ENCODE measurements at places on chromosomes 11 and 22.
A peak's percentile ranks its signal among the peaks of the same experiment; 100 is the strongest.

DNA sequence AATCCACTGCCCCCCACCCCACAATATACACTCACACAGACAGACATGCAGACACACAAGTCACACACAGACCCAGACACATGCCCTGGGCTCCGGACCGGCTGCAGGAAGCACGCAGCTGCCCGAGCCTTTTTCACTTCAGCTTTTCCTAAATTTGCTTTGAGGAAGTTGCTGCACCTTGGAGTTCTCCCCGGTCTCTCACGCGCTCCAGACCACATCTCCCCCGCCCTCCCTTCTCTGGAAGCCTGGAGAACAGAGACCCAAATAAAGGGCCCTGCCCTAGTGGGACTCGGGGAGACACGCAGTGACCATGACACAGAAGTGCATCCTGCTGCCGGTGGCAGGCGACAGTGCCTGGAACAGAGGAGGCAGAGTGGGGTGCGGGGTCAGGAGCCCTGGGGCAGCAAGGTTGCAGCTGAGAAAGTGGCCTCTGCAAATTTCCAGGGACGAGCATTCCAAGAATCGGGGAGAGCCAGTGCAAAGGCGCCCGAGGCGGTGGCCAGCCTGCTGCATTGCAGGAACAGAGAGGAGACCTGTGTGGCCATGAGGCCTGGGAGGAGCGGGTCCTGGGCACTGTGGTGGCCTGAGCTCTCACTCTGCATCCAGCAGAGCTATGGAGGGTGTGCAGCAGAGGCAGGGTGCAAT lies 19.1 kb downstream of the RPL3 start:
- DNase-seq: no peak

DNA sequence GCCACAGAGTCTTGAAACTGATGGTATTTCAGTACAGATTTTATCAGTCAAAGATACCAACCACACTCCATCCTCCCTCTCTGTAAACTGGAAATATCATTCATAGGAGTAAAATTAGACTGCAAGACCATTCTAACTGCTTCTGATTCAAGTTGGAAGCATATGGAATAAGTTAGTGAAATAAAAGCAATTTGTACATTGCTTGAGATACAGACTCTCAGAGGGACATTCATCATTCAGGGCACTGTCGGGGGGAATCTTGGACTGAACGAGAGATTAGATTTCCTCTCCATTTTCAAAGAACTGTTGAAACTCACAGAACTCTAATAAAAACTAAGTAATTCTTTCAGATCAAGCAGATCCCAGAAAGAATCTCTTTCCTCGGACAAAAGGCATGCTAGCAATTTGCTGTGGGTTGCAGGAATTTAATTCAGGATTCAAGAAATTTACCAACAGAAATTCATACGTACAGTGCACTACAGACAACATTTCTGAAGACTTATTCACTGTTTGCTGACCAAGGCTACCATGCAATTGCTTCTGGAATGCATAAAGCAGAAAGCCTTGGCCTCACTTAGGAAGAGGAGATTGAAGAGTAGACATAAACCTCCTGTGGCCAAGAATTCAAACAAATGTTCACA lies 34.1 kb downstream of the PAMR1 start:
- DNase-seq: no peak

- no peak for DNase-seq
Observed at GRCh38 chr11:10257478-10257877, 36.5 kb downstream of the SBF2 start.

- DNase-seq: peak; percentile 76
Observed at GRCh38 chr22:40491990-40492631, 121.7 kb downstream of the SGSM3 start.

- peak; percentile 46 for DNase-seq
Observed at GRCh38 chr22:28907311-28908008, 24.1 kb downstream of the ZNRF3 start.

GRCh38 chr11:9001736-9002135 lies 2.1 kb downstream of the NRIP3 start:
- no peak for DNase-seq

GRCh38 chr11:128463371-128463829 lies 124.0 kb downstream of the ETS1 start:
- no peak for DNase-seq

DNA sequence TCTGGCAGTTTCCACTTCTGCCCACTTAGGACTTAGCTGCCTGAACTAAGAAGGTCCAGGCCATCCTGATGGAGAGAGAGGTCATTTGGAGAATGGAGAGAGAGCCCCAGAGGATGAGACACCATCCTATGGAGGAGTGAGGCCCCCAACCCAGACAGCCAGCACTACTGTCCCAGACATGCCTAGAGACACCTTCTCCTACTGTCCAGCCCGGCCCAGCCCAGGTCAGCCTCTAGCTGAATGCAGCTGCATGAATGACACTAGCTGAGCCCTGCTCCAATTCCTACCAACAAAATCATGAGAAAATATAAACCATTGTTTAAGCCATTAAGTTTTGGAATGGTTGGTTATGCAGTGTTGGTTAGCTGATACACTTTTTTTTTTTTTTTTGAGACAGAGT lies 47.4 kb downstream of the APOL3 start:
- no peak for DNase-seq

DNA sequence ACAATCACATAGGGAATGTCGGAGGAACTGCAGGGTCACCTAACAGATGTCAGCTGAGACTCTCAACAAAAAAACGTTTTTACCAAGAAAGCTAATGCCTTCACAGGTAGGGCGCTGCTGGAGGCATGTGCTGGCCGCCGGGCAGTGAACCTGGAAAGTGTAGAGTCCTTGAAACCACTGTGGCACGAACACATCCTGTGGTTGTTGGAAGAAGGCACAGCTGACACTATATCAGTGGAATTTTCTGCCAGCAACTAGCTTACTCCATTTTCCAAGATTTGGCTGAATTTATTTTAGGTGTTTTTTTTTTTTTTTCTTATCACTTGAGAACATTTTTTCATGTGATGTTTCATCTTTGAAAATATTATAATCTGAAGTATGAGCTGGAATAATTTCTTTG lies 14.2 kb downstream of the TRMU start:
- no peak for DNase-seq

DNA sequence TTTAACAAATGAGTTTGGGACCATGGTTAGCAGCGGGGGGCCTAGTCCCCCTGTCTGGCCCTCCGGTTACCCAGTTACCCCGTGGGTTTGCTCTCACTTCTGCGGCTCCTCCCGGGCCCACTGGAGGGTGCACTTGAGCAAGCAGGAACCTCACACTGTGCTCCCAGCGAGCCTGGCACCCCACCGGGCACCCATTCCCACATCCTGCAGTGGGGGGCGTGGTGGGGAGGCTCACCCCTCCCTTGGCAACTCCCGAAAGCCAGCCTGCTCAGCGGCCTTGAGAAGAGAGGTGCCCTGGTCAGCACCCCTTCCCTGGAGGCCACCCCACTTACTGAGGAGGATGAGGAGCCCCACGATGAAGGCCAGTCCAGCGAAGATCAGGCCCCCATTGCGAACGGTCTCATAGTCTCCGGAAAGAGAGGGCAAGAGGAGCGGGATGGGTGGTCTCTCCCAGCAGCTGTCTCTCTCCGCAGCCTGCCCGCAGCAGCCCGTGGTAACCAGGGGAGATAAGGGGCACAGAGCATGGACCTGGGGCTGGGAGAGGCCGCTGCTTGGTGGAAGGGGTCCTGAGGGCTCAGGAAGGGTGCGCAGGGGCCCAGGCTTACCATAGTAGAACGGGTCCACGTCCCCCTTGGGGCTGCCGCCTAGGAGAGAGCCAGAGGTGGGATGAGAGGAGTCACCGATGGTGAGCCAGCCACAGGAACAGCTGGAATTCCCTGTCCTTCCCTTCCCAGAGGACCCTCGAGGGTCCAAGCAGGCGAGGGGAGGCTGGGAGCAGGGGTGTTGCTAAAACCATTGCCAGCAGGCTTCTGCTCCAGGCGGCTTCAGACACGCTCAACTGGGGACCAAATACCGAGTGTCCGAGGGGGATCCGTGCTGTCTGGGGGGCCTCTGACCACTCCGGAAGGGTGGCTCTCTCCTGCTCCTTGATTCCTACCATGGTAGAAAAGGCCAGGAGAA lies 2.2 kb downstream of the FXYD2 start:
- DNase-seq: peak; percentile 60

DNA sequence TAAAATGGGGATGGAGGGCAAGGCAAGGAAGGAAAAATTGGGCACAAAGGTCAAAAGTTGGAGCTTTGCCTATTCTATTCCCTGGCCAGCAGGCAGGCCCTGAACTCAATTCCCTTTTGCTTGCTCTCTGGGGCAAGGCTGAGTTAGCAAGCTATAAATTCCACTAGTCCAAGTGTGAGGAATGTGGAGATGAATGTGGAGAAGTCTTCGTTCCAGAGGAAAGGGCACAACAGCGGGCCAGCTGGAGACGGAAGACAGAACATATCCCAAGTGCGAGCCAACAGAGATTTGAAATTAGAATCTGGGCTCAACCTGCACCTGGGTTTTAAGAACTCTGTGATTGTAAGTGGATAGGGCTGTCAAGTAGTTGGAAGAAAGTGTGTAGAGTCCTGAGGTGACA lies 29.5 kb upstream of the FZD4 start:
- no peak for DNase-seq

DNA sequence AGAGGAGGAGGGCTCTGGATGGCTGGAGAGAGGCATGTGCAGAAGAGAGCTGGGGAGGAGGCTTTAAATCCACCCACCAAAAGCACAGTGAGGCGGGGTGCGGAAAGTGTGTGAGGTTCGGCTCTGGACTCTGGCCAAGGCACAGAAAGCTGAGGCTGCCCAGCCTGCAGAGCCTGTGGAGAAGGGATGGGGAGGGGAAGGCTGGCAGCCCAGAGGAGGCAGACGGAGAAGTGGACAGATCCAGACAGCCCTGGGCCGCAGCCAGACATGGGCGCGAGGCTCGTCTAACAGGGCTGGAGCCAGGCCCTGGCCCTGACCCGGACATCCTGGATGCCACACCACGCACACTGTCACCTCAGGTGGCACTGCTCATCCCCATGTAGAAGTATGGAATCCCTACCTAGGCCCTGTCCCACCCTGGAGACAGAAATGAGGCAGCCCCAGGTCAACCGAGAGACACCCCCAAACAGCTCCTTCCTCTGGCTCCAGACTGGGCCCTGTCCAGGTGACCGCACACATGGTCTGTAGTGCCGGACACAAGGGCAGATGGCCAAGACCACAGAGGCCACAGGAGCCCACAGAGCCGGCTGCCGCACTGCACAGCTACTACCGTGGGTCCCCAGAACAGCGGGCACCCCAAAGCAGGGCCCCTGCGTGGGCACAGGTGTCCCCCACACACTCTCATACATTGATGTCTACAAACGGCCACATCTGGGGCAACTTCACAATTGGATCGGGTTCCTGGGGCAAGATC lies 16.6 kb upstream of the MOB2 start:
- no peak for DNase-seq

DNA sequence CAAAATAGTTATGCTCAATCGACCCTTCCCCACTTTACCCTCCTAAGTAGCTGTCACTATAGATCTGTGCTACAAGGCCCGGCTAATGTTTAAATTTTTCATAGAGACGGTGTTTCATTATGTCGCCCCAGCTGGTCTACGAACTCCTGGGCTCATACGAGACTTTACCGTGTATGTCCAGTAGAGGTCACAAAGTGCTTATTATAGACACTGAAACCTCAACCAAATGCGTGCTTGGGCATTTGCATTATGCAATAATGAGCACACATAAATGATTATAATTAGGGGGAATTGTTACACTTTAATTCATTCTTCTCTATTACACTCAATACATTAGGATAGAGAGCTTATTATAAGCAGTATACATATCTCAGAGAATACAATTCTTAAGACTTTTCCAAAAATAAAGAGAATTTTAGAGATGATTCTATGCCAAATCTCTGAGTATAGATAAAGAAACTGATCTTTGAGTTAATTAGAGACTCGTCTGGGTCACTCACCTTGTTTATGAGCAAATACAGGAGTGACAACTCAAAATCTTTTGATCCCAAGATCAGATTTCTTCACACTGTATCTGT lies 12.5 kb upstream of the MRPL16 start:
- peak; percentile 49 for DNase-seq

- DNase-seq: no peak
Observed at GRCh38 chr22:31922534-31922933, 21.8 kb upstream of the YWHAH start.

GRCh38 chr11:121450401-121450800 lies 1.7 kb upstream of the SORL1 start:
- DNase-seq: no peak

- DNase-seq: no peak
Observed at GRCh38 chr11:134533511-134533910, 121.5 kb upstream of the B3GAT1 start.

- DNase-seq: no peak
Observed at GRCh38 chr11:75248924-75249256, 8.3 kb downstream of the TPBGL start.

- DNase-seq: no peak
Observed at GRCh38 chr11:87076260-87076783, 38.6 kb downstream of the TMEM135 start.

DNA sequence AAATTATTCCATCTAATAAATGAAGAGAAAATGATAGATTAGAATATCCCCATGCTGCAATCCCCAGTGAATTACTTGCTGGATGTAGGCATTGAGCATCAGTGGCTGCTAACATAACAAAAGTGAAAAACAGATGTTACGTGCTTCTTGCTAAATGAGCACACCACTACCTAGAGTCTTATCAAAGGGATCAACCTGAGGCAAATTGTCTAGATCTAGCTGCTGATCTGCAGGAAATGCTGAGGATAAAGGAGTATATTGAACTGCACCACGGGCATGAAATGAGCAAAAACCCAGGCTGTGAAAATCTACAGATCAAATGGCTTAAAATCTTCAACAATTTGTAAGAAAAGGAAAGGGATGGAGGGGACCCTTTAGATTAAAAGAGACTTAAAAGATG lies 45.3 kb upstream of the SCUBE2 start:
- DNase-seq: no peak

- no peak for DNase-seq
Observed at GRCh38 chr11:33976495-33977199, 74.9 kb upstream of the CAPRIN1 start.

GRCh38 chr11:72327606-72328005 lies 83.6 kb upstream of the PHOX2A start:
- no peak for DNase-seq

DNA sequence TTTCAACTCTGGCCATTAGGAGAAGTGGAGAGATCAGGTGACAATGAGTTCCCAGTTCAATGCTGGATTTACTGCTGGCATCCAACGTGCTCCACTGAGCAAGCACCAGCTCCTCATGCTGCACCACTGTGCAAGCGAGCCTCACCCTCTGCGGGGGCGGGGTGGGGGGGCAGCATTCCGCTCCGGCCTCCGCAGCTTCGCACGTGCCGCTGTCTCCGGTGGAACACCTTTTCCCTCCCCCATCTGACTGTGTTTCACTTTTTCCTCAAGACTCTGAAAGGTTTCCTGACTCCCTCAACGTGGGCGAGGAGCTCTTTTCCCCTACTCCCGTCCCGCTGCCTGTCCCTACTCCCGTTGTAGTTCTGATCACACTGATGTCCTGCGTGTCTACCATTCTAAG lies 835 bp upstream of the RHOD start:
- DNase-seq: no peak

GRCh38 chr11:91326751-91327150 lies 897.9 kb upstream of the FAT3 start:
- DNase-seq: no peak
